ENCODE measurements at places on chromosomes 3 and 15.
A peak's percentile ranks its signal among the peaks of the same experiment; 100 is the strongest.

DNA sequence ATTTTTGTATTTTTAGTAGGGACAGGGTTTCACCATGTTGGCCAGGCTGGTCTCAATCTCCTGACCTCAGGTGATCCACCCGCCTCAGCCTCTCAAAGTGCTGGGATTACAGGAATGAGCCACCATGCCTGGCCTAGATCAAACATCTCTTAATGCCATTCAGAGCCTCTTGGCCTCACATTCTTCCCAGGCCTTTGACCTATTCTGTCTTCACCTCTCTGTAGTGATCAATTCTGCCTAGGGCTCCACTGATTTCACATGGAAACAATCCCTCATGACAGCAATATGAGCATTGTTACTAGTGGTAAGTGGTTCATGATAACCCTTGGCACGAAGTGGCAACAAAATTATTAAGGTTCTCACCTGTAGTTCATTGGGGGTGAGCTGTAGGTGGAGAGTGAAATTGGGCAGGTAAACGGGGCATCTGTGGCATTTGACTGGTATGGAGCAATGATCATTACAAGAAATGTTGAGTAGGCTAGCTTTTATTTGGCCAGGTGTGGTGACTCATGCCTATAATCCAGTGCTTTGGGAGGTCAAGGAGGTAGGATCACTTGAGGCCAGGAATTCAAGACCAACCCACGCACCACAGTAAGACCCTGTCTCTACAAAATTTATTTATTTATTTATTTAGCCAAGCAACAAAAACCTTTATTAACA is 4.8 kb upstream of the ARPIN start:
- no peak for DNase-seq

DNA sequence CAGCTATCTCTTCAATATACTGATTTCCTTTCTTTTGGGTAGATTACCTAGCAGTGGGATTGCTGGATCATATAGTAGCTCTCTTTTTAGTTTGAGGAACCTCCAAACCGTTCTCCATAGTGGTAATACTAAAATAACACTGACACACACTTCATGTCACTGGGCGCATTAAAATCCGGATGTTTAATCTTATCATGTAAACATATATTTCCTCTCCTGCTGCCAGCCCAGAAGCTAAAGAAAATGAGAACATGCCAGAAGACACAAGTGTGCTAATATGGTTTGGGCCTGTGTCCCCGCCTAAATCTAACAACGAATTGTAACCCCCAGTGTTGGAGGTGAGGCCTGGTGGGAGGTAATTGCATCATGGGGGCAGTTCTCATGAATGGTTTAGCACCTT is 23.6 kb upstream of the KCNMB2 start:
- no peak for DNase-seq

GRCh38 chr3:189204167-189204866 is 32.5 kb downstream of the TPRG1 start:
- no peak for DNase-seq

- no peak for DNase-seq
These were observed 42.4 kb upstream of the SLC41A3 start for GRCh38 chr3:126126286-126126685.

DNA sequence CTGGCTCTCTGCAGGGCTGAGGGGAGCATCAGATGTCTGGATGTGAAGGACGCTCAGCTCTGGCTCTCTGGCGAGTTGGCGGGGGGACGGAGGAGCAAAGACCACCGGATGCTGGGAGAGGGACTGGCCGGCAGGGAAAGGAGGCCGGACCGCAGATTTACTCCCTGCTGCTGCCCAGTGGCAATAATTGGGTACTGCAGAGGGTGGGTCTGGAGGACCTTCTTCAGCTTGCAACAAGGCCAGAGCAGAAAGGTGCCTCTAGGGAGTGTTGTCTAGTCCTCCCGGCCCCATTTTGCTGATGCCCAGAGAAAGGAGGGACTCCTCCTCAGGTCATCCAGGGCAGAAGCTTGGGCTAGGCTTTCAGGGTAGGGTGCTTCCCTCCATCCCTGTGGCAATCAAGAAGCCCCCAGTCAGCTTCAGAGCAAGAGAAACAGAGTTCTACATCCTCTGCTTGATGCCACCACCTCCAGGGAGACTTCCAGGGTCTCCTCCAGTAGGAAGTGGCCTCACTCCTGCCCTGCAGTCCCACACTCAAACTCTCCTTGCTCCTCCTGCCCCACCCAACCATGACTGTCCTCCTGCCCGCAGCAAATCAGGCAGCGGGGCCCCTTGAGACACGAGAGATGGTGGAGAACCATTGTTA is 20.3 kb upstream of the CSPG4 start:
- DNase-seq, result peak; percentile 48

DNA sequence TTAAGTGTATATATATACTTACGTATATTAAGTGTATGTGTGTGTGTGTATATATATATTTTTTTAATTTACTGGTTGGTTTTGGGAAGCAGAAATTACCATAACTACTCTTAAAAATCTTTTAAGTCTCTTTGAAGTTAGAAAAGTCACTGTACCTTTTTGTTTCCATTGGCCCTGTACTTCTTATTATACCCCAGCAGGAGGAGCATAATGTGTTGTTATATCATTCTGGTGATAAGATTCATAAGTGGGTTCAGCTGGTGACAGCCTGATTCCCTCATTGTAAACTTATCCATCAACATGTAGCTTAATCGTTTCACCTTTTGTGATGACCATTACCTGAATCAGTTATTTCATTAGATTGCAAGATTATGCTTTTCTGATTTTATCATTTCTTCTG is 30.8 kb downstream of the MLH1 start:
- DNase-seq, result peak; percentile 9

GRCh38 chr15:99212406-99212805 is 37.0 kb downstream of the TTC23 start:
- no peak for DNase-seq

- DNase-seq, result no peak
These were observed 14.9 kb upstream of the DPH6 start for GRCh38 chr15:35560870-35561269.

All from CD4-positive, alpha-beta T cell treated with Interleukin-12 subunit alpha and Interleukin-12 subunit beta, for 1 hour (primary cell).